Right forelimb (tissue), 1 donor: ENCODE measurements at places on chromosomes 13 and 19.

DNA sequence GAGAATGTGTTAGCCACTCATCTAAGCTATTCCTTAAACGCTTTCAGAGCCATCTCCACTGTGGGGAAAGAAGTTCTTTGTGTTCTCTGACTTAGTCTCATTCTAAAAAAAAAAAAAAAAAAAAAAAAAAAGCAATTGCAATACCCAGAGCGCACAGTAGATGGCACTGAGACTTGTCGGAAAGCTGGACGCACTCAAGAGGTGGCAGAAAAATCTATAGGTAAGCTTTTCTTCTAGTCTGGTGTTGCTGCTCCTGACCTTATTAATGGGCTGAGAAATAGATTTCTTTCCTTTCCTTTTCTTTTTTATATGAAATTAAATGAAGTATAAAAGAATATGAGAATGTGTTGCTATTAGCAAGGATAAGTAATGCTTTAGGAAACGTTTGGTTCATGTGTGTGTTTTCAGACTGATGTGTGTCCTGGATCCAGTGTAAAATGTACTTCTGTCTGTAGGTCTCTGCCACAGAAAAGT is 4.7 kb upstream of the GJB2 start:
- DNase-seq: no peak

DNA sequence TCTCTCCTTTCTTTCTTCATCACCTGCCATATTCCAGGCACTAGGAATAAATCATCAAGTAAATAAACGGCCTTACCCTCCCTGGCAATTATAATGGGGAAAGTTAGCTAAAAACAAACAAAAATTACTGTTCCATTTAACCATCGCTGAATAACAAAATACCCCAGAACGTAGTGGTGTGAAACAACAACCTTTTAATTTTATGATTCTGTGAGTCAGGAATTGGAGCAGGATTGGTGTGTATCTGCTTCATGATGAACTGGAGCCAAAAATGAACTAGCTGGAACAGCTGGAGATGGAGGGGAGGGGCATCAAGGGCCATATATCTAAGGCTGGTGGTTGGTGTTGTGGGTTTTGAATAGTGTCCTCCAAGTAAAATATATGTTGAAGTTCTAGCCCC is 3.7 kb upstream of the CADM4 start:
- DNase-seq: no peak

GRCh38 chr13:23861310-23861709 is 27.9 kb downstream of the MIPEP start:
- no peak for DNase-seq

GRCh38 chr19:31356587-31357314 is 7.5 kb upstream of the TSHZ3 start:
- DNase-seq: no peak

GRCh38 chr19:44903602-44904425 is 1.8 kb upstream of the APOE start:
- peak; percentile 90 for DNase-seq

GRCh38 chr19:33294058-33294798 is 8.1 kb downstream of the CEBPA start:
- DNase-seq: peak; percentile 30

DNA sequence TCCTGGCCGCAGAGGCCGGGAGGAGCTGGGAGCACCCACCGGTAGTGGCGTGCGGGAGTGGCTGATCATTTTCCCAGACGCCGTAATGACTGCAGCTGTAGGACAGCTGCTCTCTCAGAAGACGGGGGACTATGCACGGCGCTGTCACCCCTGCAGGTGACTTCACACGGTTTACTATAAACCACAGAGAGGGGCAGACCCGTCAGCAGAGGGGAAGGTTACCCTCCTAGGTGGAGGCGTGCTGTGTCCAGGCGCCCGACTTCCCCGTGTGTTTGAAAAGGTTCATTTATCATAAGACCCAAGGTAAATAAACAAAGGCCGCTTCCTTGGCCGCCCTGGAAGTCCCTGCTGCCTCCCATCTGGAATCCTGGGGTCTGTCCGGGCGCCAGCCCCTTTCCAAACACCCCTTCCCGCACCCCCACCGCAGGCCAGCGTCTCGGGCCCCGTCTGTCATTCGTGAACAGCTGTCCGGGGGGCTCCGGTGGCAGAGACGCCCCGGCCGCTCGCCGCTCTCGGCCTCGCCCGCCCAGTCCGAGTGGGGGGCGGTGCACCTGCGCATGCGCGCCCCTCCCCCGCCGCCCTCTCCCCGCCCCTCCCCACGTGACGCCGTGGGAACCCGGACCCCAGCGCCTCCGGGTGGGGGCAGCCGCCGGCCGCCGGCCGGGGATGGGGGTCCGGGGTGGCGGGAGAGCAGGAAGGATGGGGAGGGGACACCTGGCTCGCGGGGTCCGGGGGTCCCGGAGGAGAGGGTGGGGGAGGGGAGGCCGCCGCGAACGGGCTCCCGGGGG is 915 bp downstream of the SHC2 start:
- peak; percentile 88 for DNase-seq

DNA sequence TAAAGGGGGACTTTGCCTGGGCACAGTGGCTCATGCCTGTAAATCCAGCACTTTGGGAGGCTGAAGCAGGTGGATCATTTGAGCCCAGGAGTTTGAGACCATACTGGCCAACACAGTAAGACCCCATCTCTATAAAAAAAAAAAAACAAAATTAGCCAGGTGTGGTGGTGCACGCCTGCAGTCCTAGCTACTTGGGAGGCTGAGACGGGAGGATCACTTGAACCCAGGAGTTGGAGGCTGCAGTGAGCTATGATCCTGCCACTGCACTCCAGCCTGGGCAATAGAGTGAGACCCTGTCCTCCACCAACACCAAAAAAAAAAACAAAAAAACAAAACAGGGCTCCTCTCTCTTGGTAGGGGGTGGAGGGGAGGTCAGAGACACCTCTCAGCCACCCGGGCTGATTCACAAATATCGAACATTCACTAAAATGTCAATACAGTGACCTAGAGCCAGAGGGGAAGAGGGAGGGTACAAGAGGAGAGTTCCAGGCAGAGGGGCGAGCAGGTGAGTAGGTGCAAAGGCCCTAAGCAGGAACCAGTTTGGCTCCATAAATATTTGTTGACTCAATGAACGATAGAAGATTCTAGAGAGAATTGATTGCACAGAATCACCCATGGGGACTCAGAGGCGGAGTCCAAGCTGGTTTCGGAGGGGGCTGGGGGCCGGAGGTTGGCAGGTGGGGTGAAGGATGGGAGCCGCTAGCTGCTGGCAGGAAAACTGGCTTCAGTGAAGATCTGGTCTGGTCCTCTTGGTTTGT is 1.0 kb upstream of the CREB3L3 start:
- DNase-seq: no peak

GRCh38 chr19:41428481-41428859 is 1.3 kb upstream of the B3GNT8 start:
- DNase-seq: no peak

- DNase-seq: no peak
Observed at GRCh38 chr13:22964245-22964966, 216.4 kb upstream of the SGCG start.
